ENCODE measurements at places on chromosomes 5 and 9.

GRCh38 chr5:133391354-133392136 is 220.8 kb downstream of the FSTL4 start:
- no peak for DNase-seq

DNA sequence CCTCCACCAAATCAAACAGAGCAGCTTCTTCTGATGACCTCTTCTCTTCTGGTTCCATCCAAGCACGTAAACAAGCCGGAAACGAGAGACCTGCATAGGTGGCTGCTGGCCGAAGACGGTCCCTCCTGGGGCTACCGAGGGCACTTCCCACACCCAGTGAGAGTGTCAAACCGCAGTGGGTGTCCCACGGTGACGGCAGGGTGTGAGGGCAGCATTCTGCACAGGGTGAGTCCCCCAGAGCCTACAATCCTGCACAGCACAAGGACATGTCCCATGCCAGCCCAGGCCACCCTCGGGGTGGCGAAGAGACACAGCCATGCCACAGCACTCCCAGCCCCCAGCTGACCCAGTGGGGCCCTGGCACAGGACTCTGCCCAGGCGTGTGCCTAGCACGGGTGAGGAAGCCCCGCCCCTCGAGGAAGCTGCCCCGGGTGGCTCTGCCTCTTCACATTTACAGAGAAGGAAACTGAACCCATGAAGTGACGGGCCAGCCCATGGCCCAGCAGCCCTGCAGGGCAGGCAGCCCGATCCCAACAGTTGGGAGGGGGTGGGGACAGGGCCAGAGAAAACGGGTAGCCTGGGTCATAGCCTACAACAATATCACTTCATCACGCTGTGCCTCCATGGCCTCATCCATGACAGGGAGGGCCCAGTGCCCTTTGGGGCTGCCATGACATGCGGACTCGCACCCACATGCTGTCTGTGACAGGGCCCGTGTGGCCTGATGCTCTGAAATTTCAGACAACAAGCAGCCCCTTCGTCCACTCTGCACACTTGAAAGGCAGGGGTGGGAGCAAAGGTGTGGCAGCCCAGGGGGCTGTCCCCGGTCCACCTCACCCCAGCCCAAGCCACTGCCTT is 43.2 kb downstream of the SEMA4D start:
- DNase-seq: no peak

DNA sequence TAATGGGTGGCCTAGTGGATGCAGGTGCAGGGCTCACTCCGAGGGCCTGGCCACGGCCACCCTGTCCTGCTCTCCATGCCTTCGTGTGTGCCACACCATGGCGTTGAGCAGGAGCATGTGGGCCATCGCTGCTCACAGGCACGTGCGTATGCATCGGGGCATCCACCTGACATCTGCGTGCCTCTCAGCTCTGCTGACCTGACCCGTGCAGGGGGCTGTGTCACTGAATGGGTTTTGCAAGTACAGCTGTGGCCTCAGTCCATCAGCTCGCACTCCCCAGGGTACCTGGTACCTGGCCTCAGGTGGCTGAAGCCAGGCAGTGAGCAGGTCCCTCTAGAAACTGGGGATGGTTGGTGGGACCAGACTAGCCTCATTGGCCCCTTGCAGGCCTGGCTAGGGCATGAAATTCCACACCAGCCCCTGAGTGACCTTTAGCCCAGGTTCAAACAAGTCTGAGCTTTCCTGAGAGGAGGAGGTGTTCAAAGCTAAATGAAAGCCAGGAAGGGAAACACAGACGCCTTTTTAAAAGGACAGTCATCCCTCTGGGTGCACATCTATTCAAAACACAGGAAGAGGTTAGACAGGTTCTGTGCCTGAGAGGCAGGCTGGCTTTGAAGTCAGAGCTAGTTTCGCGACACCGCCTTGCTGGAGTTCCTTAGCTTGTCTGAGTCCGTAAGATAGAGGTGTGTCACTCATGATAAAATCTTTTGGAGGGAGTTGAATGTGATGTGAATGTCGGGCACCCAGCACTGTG is 74.0 kb downstream of the MACROH2A1 start:
- DNase-seq: no peak

- DNase-seq: no peak
Observed at GRCh38 chr5:37803487-37803886, 36.4 kb downstream of the GDNF start.

DNA sequence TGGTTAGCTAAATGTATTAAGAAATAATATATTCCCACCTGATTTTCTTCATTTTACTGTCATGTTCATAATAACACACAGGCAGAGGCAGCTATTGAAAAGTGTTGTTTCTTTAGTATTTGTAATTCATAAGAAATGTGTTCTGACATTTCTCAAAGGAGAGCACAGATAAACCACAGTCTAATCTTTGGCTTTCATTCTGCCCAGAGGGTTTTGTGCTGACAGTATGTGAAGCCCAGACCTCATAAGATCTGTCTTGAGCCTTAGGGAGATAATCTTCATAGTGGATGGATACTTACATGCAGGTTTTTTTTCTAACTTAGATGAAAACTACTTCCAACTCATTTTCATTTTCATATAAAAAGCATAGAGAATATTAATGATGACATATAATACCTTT is 206.1 kb downstream of the CHSY3 start:
- no peak for DNase-seq

GRCh38 chr5:134079748-134080581 is 34.5 kb upstream of the TCF7 start:
- DNase-seq: no peak

DNA sequence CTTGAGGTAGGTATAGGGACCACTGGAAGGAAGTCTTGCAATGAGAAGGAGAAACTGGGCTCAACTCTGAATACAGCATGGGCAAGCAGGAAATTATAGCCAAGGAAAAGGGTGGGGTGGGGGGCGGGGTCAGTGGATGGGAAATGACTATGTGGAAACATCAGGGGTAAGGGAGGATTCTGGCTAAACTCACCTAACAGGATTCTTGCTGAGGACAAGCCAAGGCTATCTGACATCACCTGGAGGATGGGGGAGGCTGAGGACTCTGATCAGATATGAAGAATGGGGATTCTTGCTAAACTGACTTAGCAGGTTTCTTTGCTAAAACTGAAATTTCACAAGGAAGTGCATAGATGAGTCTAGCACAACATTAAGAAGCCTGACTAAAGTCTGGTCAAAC is 40.8 kb downstream of the CTSL start:
- no peak for DNase-seq

DNA sequence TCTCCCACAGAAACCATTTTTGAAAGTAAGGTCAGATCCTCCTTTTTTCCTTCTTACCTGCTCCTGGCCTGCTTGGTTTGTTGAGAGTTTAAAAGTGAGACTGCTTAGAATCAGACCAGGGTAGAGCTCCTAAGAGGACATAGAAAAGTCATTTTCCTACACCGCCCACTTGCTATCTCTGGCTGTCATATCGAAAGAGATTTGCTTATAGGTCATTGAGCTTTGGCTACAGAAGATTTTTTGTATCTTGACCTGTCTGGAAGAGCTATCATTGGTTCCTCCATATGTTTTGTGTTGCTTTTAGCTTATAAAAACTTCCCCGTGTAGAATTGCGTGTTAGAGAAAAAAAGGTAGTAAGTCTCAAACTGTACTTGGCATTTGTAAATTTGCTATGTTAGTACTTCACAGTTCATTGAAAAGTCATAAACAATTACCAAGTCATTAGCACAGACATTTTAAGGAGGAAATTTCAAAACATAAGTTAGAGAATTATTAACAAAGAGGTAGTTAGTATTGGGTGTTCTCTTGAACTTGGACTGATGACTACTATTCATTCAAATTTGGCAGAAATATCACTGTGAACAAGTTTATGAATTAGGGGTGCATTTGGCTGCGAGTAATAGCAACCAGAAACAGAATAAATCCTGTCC is 96.6 kb downstream of the MAN2A1 start:
- DNase-seq: no peak

GRCh38 chr9:116003397-116003796 is 150.2 kb upstream of the PAPPA start:
- DNase-seq: no peak

DNA sequence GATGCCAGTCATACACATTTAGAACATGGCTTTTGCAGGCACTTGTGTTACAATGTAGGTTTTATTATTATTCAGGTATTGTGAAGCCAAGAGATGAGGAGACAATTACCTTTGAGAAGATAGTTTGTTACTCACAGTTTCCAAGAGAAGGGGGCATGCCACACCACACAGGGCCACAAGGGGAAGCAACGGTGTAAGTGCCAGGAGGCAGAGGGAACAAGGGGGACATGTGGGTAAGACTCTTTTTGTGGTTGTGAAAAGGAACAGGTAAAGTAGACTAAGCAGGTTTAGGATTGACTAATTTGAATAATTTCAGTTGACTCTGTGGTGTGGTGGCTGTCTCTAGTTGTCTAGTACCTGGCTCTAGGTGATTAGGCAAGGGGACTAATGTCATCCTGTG is 191.2 kb downstream of the TRPM6 start:
- DNase-seq: no peak

DNA sequence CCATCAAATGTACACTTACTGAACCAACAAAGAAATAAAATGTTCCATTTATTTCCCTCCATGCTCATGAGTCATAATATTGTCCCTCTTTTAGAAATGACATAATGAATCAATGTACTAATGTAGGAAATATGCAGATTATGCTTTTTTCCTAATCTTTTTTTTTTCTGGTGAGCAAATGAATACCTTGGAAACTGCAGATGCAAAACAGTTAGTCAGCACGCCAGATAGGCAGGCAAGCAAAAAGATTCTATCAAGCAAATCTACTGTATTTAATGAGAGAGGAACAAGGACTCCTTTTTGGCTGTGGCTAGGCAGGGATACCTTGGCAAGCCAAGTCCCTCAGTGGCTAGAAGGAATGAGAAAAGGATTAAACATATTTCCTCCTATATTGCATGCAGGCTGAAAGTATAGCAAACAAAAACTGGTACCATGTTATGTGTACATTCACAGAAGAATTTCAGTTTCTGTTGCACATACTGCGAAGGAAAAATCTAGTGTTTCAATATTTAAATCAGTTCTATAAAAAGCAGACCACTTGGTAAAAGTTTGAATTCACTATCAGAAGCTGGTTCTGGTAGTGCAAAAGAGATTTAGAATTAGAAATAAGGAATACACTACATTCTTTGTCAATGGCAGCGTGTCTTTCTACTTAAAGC is 605.4 kb downstream of the TLE1 start:
- DNase-seq: no peak

DNA sequence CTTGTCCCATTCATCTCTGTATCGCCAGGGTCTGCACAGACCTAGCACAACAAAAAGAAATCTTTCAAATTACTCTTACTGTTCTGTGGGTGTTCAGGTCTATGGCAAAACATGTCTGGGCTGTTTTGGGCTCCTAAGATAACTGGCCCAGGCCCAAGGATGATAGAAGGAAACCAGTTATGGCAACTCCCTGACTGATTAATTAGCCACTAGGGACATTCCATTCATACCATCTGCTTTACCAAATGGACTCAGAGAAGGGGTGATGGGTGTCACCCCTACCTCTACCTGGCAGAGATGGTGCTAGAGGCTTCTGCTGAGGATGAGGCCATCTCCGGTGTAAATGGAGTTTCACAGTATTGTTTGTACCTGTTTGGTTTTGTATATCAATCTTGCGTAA is 1.9 kb downstream of the SLC31A2 start:
- DNase-seq: no peak

- DNase-seq: peak; percentile 70
Observed at GRCh38 chr5:126443374-126443851, 20.2 kb downstream of the GRAMD2B start.

DNA sequence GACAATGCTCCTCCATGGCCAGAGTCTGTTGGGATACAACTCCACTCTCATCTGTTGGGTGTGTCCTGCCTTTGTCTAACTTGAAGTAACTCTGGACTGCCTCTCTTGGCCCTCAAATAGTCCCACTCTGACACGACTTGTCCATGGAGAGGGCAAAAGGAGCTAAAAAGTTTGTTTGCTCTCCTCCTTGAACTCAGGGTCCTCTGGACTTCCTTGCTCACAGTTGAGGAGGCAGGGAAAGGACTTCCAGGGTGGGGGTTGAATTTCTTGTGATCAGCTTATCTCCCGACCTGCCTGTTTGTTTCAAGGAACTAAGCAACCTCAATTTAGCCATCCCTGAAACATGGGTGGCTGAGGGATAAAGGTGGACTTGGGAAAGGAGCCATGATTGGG is 11.7 kb downstream of the DNAJB5 start:
- DNase-seq: no peak

DNA sequence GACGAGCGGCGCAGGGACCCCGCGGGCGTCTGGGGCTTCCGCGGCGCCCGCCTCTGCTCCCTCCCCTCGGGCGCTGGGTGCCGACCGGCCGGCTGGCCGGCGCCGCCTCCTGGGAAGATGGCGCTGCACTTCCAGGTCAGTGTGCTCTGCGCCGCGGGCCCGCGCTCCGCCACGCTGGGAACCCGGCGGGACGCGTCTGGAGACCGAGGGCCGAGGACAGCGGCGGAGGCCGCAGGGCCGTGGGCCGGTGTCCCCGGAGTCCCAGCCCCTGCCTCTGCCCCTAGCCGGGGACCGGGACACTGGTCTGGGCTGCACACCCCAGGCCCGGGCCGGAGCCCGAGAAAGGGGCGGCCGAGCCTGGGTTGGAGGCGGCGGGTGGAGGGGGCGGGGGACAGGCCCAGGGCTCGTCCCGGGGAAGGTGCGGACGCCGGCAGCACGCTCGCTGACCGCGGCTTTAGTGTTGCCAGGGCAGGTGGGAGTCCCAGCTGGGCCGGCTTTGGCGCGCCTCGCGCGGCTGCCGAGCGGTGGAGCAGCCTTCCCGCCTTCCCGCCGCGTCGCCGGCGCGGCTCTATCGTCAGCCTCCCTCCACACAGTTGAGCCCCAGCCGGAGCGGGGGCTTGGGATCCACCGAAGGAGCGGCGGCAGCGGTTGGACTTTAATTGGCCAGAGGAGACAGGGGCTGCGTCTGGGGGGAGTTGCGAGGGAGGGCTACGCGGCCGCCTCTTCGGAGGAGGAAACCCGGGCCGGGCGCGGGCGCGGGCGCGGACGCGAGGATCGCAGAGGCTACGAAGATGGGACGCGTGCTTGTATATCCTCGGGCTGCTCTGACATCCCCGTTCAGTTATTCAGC is at the start of gene RANBP17:
TSS of gene RANBP17 (plus strand) at position 102 of the 850 bp plus-strand sequence.
- DNase-seq: no peak

GRCh38 chr5:120615967-120616645 is 152.0 kb downstream of the PRR16 start:
- no peak for DNase-seq

GRCh38 chr9:125435776-125436612 is 174.4 kb downstream of the GAPVD1 start:
- DNase-seq: no peak

- DNase-seq: no peak
Observed at GRCh38 chr9:37920471-37921167, 16.7 kb upstream of the SLC25A51 start.

- no peak for DNase-seq
Observed at GRCh38 chr5:151182976-151183375, 25.4 kb upstream of the ANXA6 start.

DNA sequence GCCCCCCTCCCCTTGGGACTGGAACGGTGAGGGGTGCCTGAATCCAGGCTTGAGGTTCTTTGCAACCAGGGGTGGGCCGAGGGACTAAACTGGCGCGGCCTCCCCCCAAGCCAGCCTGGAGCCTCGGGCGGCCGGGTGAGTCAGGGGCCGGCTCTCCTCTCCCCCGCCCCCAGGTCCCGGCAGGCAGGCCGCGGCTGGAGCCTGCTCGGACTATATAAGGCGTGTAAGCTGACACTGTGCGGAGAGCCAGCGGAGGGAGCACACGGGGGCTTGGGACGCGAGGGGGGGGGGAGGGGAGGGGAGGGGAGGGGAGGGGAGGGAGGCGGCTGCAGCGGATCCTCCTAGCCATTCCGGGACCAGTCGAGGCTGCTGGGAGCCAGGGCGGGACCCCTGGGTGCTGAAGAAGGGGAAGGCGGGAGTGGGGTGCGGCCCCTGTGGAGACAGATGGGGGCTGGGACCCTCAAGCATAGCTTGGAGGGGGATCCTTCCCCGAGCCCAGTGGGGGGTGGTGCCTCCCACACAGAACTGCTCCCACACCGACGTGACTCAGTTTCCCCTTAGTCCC is 595 bp downstream of the PDLIM7 start:
- no peak for DNase-seq

Data from Ammon's horn (tissue), 1 donor.